ENCODE measurements at places on chromosomes 12 and 14.
A peak's percentile ranks its signal among the peaks of the same experiment; 100 is the strongest.

GRCh38 chr12:91769736-91770135, 375.9 kb downstream of the BTG1 start:
- no peak for DNase-seq

- DNase-seq = no peak
Observed at GRCh38 chr14:77691259-77691658, 16.6 kb downstream of the ALKBH1 start.

DNA sequence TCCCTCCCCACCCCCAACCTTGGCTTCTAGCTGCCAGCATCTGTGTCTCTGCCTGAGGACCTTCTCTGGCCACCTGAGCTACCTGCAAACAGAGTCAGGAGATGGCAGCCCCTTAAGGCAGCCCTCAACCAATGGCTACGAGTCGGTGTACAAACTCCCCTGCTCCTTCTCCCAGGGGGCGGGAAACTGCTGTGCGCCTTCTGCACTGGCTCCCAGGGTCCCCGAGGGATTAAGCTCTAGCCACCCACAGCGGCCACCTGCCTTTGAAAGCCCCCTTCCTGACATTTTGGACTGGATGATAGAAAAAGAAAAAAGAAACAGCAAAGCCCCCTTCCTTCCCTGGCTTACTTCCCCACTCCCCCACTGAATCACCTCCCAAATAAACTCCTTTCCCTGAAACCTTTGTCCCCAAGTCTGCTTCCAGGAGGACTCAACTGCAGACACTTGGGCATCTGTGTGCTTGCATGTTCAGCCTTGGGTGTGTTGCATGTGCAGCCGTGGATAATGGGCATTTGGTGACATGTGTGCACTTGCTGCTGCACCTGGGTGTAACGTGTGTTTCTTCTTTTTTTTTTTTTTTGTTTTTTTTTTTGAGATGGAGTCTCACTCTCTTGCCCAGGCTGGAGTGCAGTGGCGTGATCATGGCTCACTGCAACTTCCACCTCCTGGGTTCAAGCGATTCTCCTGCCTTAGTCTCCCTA, 6.0 kb downstream of the SDS start:
- DNase-seq = no peak

DNA sequence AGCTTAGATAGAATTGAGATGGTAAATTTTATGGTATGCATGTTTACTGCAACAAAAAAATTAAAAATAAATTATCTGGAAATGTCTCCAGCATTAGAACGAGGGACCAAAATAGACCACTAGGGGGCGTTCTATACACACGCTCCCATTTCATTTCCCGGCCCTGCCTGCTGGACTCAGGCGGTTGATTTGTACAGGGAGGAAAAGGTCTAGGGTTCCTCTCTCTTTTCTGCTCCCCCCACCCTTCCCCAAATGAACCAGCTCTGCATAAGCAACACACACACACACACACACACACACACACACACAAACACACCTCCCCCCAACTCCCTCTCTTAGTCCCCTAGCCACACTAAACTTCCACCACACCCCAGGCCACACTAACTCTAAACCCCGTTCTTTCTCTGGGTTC, 7.8 kb upstream of the DTX1 start:
- DNase-seq = no peak

DNA sequence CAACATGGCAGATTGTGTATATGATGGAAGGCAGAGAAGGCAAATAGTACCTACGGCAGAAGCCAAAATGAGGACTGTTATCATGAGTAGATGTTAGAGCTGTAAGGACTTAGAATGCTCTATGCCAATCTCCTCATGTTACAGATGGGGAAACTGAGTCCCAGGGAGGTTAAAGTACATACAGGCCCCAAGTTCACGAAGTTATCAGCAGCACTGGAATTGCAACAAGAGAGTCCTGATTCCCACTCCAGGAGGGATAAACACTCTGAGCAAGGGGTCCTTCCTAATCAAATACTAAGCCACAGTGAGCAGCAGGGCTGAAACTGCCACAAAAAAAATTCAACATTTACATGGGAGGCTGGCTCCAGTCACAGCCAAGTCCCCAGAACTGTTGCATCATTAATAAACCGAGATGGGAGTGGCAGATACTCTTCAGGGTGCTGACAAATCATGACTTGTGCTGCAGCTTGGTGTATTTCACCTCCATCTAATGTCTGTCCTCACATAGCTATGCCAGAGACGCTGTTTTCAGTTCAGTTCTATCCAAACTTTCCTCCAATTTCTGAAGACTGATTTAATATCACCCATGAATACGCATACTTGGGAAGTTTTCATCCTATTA, 24.2 kb downstream of the NUAK1 start:
- DNase-seq = no peak

DNA sequence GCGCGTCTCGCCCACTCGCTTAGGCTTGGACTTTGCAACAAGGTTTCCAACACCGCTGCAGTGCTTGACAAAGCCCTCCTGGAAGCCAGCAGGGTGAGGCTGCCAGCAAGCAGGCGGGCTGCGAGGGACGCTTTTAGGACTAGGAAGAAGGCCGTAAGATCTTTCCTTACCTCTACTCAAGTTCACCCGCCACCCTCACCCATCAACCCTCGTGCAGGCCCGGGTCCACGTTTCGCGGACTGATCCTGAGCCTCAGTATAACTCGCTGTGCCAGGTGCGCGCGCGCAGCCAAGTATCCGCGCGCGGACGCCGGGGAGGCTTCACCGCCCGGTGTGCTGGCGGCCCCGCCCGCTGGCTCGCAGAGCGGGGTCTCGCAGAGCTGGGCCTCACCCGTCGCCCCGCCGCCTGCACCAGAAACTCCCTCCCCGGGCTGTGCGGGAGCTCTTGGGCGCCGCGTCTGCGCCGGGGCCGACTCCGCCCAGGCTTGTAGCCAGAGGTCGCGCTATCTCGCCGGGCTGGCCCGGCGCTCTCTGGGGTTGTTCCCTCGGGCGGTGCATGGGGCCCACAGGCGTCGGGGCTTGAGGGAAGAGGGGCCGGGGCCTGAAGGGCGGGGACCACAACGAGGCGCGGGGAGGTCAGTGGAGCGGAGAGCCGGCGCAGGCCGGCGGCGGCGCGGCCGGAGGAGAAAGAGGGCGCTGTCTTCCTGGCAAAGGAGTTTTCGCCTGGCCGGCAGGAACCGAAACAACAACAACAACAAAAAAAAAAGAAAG, 7.6 kb upstream of the SIX1 start:
- DNase-seq = peak; percentile 86

GRCh38 chr14:74347795-74348100, 523 bp upstream of the VRTN start:
- DNase-seq = no peak

- peak; percentile 57 for DNase-seq
Observed at GRCh38 chr12:122031342-122032216, 9.9 kb downstream of the BCL7A start.

- no peak for DNase-seq
Observed at GRCh38 chr12:69497308-69498026, 27.3 kb downstream of the FRS2 start.

DNA sequence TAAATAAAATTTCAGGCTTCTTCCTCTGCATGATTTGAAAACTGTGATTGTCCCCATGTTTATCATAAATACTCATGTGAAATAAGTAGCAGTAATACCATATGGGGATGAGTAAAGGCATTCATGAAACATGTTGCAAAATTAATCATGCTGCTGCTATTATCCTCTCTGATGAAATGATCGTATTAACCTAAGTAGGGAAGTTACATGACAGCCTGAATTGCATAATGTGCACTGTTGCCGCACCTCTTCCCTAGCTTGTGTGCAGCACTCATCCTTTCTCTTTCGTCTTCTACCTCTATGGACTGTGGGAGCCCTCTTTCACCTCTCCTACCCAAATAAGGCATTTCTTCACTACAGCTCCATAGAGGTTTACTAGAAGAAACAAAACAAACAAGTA, 367.6 kb downstream of the SOX5 start:
- no peak for DNase-seq

- DNase-seq = no peak
Observed at GRCh38 chr12:57248934-57249742, 1.8 kb downstream of the STAC3 start.

- DNase-seq = no peak
Observed at GRCh38 chr12:10718279-10718821, 4.8 kb downstream of the YBX3 start.

Measured in aorta (tissue), 5 donors.